Naive B cell (primary cell): ENCODE measurements at places on chromosomes 4 and X.

GRCh38 chrX:46678232-46678631, 80.7 kb downstream of the SLC9A7 start:
- no peak for DNase-seq

GRCh38 chr4:135718019-135718418, 1516.4 kb upstream of the PABPC4L start:
- DNase-seq, result no peak

- no peak for DNase-seq
Observed at GRCh38 chr4:38182334-38182998, 222.3 kb downstream of the PTTG2 start.

- no peak for DNase-seq
Observed at GRCh38 chrX:118990512-118991227, 16.3 kb downstream of the LONRF3 start.

DNA sequence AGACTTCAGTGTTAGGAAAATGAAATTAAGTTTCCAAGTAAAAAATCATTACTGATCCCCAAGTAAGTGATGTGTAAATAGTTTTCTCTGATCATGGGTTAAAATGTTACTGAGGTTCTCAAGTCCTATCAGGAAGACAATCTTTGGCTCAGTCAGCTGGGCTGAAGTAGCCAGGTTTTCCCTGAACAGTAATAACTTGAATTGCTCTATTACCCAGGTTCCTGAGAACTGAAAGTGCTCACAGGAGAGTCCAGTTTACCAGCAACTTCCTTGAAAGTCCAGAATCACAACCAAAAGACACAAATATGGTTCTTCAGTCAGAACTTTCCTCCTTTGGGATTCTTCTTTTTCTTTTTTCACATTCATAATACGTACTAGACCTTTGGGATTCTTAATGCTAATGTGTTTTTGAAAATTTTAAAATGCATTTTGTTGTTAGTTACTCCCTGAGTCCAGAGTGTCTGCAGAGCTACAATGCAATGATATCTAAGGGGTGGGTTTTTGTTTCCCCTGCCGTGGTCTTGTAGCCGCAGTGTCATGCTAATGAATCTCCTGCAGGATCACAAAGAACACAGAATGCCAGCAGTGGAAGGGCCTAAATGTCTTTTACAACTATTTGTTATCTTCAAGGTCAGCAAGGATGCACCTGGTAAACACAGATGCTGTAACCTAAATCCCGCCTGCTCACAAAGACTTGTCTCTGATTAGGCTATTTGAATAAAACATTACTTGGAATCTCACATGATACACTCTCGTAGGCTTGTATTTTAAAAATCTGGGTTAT, 439.8 kb upstream of the NR3C2 start:
- no peak for DNase-seq

GRCh38 chr4:33427676-33428075, 2707.5 kb downstream of the PCDH7 start:
- no peak for DNase-seq

GRCh38 chr4:3819210-3819919, 53.2 kb downstream of the ADRA2C start:
- DNase-seq, result no peak

GRCh38 chr4:80271801-80272200, 5.3 kb downstream of the FGF5 start:
- DNase-seq, result no peak

GRCh38 chr4:185323606-185324005, 72.1 kb downstream of the LRP2BP start:
- DNase-seq, result no peak

- DNase-seq, result no peak
Observed at GRCh38 chr4:161132715-161133425, 1030.9 kb downstream of the FSTL5 start.

DNA sequence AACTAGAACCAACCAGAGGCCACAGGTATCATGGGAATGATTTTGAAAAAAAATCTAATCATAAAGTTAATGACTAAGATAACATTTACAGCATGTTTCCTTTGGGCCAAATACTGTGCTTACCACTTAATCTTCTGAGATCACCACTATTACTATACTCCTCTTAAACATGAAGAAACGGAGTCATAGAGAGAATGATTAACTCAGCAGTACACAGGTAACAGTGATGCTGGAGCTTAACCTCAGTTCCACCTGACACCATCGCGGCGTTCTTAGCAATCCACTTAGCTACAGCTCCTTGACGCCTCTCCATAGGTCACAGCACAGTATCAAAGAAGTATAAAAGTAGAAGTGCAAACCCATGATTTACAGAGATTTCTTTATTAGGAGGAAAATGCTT, 592.6 kb upstream of the SLIT2 start:
- no peak for DNase-seq

GRCh38 chr4:77104791-77105540, 29.2 kb upstream of the CCNI start:
- no peak for DNase-seq

- DNase-seq, result no peak
Observed at GRCh38 chrX:134013524-134013923, 28.1 kb upstream of the GPC3 start.

DNA sequence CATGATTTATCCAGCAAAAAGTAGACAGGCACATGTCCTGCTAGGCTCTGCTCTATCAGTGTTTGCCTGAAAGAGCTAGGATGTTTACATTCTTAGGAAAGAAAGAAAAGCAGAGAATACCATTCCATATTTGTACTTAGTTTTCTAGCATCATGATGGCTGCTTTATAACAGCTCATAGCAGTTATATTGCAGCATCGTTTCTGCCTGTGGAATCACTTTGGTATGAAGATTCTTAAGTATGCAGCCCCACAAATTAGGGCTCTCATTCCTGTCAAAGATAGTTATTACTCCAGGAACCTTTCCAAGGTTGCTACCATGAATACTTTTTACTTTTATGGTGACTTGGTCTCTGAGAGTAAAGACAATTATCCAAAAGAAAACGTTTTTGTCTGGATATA, 119.0 kb upstream of the MYOZ2 start:
- no peak for DNase-seq

- DNase-seq, result no peak
Observed at GRCh38 chrX:54049801-54050200, 5.5 kb upstream of the PHF8 start.

GRCh38 chr4:12446256-12446655, 1017.6 kb upstream of the HS3ST1 start:
- no peak for DNase-seq

GRCh38 chr4:18735740-18736268, 714.2 kb upstream of the LCORL start:
- no peak for DNase-seq

DNA sequence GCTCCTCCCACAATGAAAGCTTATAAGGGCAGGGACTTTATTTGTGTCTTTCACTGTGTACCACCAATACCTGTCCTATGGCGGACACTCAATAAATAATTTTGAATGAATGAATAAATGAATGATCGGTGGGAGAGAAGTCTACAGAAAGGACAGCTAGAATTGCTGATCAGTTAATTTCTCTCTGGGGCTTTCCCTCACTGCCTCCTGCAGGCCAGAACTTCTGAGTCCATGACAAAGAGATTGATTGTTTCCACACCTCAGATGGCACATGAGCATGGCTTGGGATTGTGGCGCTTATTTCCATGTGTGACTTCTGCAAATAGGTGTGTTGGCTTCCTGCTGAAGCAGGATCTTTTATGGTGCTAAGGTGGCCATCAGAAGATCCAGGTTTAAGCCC, 6.3 kb downstream of the FAM47E start:
- no peak for DNase-seq

DNA sequence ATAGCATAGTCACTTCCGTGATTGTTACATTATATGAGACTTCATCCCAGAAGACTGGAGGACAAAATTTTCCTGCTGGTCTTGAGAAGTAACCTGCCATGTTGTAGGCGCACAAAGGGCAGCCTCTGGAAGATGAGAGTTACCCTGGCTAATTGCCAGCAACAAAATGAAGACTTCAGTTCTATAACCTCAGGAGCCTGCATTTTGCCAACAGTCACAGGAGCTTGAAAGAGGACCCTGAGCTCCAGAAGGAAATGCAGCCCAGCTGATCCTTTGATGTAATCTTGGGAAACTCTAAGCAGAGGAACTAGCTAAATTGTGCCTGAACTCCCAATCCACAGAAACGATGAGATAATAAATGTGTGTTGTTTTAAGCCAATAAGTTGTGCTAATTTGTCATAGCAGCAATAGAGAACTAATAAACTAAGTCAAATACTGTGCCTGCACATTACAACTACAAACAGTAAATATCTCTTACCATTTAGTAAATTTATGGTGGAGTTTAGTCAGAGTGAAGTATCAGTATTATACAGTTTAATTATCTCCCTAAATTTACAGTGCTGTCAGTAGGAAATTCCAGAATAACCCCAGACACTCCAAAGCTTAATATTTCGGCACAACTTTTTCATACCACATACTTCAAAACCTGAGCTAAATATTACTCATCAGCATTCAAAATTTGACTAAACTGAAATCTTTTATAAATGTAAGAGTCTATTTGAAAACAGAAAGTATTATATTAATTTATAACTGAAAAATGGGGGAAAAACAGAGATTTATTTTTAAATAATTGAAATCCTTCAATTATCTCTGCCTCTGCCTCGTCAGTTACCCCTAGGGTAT, 90.1 kb upstream of the MAPK10 start:
- DNase-seq, result no peak
